Kidney (tissue), 22 donors: ENCODE measurements at places on chromosomes 1 and 21.

- no peak for DNase-seq
- H3K4me3 ChIP-seq, result no peak overlapping the region
Observed at GRCh38 chr1:109630081-109630897, 10.7 kb downstream of the AMPD2 start.

DNA sequence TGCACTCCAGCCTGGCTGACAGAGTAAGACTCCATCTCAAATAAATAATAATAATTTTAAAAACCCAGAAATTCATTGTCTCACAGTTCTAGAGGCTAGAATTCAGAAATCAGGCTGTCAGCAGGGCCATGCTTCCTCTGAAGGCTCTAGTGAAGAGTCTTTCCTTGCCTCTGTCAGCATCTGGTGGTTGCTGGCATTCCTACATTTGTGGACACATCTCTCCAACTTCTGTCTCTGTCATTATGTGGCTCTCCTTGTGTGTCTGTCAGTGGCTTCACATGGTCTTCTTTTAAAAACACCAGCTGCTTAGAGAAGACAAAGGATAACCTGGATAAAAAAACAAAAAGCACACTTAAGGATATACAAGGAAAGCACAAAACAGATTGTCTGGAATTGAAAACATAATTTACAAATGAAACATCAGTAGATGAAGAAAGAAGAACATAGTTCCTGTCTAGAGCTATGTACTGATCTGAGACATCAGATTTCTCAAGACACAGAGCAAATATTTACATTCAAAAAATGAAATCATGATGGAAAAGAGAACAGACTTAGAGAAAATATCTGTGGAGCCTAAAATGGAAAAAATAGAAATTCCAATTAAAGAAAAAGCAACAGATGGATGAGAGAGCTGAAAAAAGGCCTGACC, 32.7 kb upstream of the ASB17 start:
- no peaks in the 10 kb centered on the region for H3K4me1 ChIP-seq
- no peaks in the 10 kb centered on the region for H3K27me3 ChIP-seq
- no peak overlapping the region for H3K27ac ChIP-seq
- no peak for DNase-seq

GRCh38 chr1:101964708-101965107, 32.0 kb downstream of the OLFM3 start:
- H3K36me3 ChIP-seq, result no peaks in the 10 kb centered on the region
- no peaks in the 10 kb centered on the region for H3K4me1 ChIP-seq
- H3K27ac ChIP-seq, result no peak overlapping the region
- DNase-seq, result peak; percentile 5

DNA sequence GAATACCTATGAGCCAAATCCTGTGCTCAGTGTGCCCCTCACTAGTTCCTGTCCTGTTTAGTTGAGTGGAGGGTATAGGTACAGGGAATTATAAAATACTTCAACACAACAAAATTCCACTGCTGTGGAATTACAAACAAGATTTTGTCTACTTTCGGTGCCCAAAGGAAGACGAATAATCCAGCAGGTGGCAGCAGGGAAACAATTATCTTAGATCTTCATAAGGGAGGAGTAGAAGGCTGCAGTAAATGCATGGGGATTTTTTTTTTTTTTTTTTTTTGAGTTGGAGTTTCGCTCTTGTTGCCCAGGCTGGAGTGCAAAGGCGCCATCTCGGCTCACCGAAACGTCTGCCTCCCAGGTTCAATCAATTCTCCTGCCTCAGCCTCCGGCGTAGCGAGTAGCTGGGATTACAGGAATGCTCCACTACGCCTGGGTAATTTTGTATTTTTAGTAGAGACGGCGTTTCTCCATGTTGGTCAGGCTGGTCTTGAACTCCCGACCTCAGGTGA, 2.0 kb upstream of the PIP5K1A start:
- H3K27me3 ChIP-seq, result no peaks in the 10 kb centered on the region
- peak overlapping the region; percentile 60 for H3K27ac ChIP-seq
- H3K36me3 ChIP-seq, result no peaks in the 10 kb centered on the region
- peak overlapping the region; percentile 23 for H3K4me3 ChIP-seq
- H3K4me1 ChIP-seq, result peaks cover 12% of the 10 kb centered on the region
- DNase-seq, result peak; percentile 95

DNA sequence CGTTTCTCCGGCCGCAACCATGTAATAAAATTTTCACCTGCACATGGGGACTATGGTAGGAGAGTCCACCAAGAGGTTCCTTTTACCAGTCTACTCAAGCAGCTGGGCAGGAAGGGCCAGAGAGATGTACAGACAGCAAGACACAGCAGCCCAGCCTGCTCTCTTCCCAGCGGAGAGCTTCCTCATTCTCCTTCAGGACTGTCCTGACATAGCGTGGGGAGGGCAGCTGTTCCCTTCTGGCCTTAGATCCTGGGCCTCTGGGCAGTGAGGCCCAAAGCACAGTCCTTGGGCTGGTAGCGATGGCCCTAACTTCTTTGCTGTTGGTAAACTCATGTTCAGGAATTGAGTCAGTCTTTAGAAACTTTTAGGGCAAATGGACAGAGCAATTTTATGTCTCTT, 89.1 kb downstream of the BCAR3 start:
- H3K4me1 ChIP-seq, result peaks cover 10% of the 10 kb centered on the region
- no peak for DNase-seq
- H3K4me3 ChIP-seq, result peak overlapping the region; percentile 48
- H3K27ac ChIP-seq, result peak overlapping the region; percentile 99
- H3K36me3 ChIP-seq, result peaks cover 15% of the 10 kb centered on the region

- no peaks in the 10 kb centered on the region for H3K36me3 ChIP-seq
- no peaks in the 10 kb centered on the region for H3K4me1 ChIP-seq
- no peak overlapping the region for H3K27ac ChIP-seq
- no peak for DNase-seq
Observed at GRCh38 chr1:5304702-5305101, 650.3 kb downstream of the AJAP1 start.

- H3K27me3 ChIP-seq, result no peaks in the 10 kb centered on the region
- H3K4me3 ChIP-seq, result no peak overlapping the region
Observed at GRCh38 chr1:26831546-26832248, 5.2 kb downstream of the ZDHHC18 start.

DNA sequence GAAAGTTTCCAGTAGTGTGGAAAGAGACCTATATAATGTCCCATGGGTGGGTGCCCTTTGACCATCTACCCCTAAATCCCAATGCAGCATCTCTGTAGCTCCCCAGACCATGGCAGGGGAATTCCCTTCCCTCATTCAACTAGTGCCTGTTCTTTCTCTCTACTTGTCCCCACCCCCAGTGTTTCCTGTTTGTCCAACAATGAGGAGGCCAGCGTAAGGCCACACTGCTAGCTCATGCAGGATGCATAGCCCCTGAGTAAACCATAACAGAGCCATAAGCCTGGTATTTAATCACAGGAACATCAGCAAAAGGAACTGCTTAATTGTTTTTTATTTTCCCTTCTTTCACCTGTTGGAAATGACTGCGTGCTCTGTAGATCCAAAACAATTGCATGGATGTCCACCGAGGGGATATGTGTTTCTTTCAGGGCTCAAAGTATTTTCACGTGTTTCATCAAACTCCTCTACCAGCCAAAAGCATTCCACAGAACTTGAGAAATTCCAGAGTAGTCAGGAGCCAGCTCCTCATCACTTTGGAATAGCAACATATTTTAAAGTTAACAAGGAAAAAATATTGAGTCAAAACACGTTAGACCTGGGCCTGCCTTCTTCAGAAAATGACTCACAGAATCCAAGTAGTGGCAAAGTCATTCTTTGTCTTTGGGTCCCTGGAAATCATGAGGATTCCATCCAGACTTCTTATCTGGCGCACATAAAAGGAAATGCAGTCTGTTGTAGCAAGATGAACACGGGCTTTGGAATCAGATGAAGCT, 162.5 kb upstream of the SGIP1 start:
- H3K4me1 ChIP-seq, result no peaks in the 10 kb centered on the region
- H3K36me3 ChIP-seq, result no peaks in the 10 kb centered on the region
- no peak overlapping the region for H3K4me3 ChIP-seq

- no peak for DNase-seq
- H3K27me3 ChIP-seq, result no peaks in the 10 kb centered on the region
- no peaks in the 10 kb centered on the region for H3K4me1 ChIP-seq
- no peaks in the 10 kb centered on the region for H3K36me3 ChIP-seq
- no peak overlapping the region for H3K4me3 ChIP-seq
- H3K27ac ChIP-seq, result no peak overlapping the region
Observed at GRCh38 chr1:15418806-15419515, 9.3 kb downstream of the EFHD2 start.

DNA sequence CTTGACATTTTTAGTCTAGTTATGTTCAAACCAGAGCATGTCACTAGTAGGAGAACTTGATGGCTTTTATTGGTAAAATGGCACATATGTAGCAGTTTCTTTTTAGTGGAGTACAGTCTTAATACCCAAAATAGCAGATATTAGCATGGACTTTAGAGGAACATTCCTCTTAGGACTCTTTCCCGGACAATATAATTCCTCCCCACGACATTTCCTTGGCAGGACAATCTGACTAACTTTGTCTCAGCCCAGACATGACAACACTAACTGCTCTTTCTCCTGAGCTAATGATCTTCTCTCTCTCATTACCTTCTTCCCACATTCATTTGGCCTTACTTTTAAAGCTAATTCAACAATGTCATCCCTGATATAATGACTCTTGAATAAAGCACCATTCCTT, 62.5 kb downstream of the ADAMTS1 start:
- no peak overlapping the region for H3K4me3 ChIP-seq
- no peaks in the 10 kb centered on the region for H3K27me3 ChIP-seq
- H3K27ac ChIP-seq, result peak overlapping the region; percentile 65

DNA sequence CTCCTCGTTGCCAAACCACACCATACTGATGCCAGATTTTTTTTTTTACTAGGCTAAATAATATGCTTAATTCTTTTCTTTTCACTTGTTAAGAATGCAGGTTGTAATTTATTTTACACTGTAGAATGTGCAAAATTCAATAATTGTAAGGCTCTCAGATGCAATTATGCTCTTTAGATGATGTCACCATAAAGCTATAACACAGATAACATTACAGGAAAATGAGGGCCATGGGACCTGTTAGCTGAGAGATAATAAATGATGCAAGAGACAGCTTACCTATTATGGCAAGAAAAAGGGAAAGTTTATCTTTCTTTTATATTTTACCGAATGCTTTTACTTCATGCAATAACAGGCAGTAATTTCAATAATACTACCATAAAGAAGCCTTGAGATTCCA, 35.4 kb downstream of the CHRM3 start:
- no peaks in the 10 kb centered on the region for H3K4me1 ChIP-seq
- no peak overlapping the region for H3K4me3 ChIP-seq
- no peak for DNase-seq
- H3K27ac ChIP-seq, result no peak overlapping the region

- H3K36me3 ChIP-seq, result peaks cover 2% of the 10 kb centered on the region
- H3K4me3 ChIP-seq, result peak within 1 kb of the TSS; percentile 73
- peaks cover 39% of the 10 kb centered on the region for H3K4me1 ChIP-seq
- DNase-seq, result peak; percentile 84
Observed at GRCh38 chr1:26279456-26280332, at the start of gene SH3BGRL3. Gene SH3BGRL3, plus strand, starts transcription at chr1:26280086. Its CDS starts 70 bp downstream, at chr1:26280156.

DNA sequence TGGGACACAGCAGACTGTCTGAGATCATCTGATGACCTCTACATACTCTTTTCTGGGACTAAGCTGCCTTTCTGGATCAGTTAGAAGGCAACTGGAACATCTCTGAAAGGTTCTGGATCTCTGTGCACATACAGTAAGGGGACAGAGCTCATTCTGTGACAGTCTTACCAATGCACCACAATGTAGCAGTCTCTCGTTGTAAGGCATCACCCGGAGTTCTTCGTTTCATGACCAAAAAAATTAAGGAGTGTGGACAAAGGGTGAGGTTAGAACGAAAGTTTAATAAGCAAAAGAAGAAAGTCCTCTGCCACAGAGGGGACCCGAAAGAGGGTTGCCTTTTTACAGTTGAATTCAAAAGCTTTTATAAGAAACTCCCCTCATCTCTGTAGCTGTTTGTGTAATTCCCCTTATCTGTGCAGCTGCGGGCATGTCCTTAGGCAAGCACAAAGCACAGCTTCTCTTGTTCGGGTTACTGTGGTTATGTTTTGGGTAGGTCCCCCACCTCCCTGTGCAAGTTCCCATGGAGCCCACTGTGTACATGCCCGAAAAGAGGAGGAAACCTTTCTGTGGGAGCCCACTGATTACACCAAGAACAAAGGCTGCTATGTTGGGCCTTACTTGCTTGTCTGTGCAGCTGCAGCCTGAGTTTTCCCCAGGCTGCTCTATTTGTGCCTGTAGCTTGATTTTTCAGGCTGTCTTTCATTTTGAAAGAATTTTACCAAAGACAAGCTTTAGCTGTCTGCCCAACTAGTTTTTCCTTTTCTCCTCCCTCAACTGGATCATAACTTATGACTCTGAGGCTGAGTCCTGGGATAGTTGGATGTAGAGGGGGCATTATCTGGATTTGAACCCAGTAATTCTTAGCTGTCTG, 53.1 kb upstream of the CACNA1E start:
- no peaks in the 10 kb centered on the region for H3K27me3 ChIP-seq
- no peak overlapping the region for H3K27ac ChIP-seq
- no peaks in the 10 kb centered on the region for H3K36me3 ChIP-seq
- no peaks in the 10 kb centered on the region for H3K4me1 ChIP-seq
- DNase-seq, result no peak

DNA sequence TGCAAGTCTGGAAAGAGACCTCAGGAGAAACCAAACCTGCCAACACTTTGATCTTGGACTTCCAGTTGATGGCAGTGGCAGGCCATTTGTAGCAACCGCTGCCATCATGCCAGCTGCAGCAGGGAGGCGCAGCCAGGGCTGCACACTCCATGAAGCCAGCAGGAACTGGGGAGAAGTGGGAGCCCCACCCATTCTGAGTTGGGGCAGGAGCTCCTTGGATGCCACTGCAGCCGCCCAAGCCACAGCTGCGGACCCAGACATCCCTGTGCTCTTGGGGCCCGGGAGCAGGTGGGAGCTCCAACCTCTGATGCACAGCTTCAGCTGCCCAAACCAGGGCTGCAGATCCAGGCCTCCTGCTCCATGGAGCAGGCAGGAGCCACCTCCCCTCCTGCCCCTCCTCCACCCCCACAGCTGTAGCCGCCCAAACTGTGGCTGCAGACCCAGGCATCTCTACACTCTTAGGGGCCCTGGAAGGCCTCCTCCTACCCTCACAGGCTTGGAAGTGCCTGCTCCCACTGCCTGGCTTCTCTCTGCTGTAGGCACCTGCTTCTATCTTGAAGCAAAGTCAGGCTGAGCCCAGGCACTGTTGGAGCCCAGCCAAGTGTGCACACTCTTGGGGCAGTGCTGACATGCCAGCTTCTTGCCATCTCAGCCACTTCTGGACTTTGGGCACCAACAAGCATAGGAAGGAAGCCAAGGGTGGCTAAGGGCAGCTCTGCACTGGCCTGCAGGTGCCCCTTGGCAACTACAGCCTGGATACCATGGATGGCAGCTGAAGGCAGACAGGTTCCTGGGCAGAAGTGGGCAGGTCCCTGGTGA, 20.0 kb upstream of the DISP1 start:
- no peaks in the 10 kb centered on the region for H3K36me3 ChIP-seq
- H3K27me3 ChIP-seq, result no peaks in the 10 kb centered on the region
- peaks cover 8% of the 10 kb centered on the region for H3K4me1 ChIP-seq
- DNase-seq, result no peak
- no peak overlapping the region for H3K27ac ChIP-seq

GRCh38 chr21:43303275-43304178, 123.4 kb downstream of the SIK1 start:
- no peaks in the 10 kb centered on the region for H3K27me3 ChIP-seq
- H3K4me1 ChIP-seq, result peaks cover 12% of the 10 kb centered on the region
- no peaks in the 10 kb centered on the region for H3K36me3 ChIP-seq
- peak; percentile 52 for DNase-seq
